Activated CD4-positive, alpha-beta T cell treated with anti-CD3 and anti-CD28 coated beads, Interleukin-2, amount 50 U/mL, for 24 hours (primary cell): ENCODE measurements at places on chromosomes 2 and 18.

DNA sequence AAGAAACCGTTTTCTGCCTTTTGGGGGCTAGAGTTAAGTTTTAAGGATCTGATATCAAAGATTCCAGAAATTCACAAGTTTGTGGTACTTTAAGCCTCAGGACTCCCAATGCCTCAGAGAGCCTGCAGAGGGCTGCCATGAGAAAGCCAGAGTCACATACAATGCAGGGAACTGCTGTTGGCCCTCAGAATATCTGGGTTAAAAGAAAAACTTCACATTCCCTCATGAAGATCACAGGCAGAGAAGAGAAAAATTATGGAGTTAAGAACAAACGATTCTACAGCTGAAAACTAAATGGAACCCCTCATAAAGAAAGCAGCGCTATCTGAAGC is 39.5 kb downstream of the HDAC4 start:
- no peak for DNase-seq

DNA sequence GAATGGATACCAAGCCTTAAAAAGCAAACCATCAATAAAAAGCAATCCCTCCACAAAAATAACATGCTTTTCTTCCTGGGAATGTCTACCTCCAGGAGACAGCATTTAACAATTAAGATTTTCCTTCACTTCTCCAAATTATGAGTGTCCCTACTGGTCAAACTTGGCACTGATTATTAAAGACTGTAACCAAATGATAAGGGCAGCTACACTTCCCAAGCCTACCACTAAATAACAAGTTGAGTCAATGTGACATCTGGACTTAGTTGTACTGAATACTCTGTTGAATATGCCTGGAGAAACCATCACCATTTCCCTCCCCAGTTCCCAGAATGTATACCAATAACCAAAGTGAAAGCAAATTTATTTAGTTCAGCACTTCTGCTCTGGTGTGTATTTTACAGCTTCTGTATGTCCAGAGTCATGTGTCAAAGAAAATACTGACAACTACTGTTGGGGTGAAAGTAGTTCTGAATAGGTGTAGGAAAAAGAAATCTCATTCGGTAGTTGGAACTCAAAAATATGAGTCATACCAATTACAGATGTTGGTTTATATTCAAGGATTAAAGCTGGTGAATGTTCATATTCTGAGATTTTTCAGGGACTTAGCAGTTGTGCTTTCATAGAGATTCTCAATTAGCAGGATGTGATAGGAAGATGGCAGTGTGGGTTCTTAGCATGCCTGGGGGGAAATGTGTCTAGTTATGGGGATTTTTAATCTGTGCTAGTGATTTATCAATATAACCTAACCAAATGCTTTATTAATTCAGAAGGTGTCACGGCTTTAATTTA is 1291.6 kb upstream of the GYPC start:
- no peak for DNase-seq

GRCh38 chr2:143582046-143582747 is 453.0 kb downstream of the ARHGAP15 start:
- no peak for DNase-seq

GRCh38 chr2:197324801-197325200 is 14.2 kb upstream of the ANKRD44 start:
- DNase-seq: no peak

DNA sequence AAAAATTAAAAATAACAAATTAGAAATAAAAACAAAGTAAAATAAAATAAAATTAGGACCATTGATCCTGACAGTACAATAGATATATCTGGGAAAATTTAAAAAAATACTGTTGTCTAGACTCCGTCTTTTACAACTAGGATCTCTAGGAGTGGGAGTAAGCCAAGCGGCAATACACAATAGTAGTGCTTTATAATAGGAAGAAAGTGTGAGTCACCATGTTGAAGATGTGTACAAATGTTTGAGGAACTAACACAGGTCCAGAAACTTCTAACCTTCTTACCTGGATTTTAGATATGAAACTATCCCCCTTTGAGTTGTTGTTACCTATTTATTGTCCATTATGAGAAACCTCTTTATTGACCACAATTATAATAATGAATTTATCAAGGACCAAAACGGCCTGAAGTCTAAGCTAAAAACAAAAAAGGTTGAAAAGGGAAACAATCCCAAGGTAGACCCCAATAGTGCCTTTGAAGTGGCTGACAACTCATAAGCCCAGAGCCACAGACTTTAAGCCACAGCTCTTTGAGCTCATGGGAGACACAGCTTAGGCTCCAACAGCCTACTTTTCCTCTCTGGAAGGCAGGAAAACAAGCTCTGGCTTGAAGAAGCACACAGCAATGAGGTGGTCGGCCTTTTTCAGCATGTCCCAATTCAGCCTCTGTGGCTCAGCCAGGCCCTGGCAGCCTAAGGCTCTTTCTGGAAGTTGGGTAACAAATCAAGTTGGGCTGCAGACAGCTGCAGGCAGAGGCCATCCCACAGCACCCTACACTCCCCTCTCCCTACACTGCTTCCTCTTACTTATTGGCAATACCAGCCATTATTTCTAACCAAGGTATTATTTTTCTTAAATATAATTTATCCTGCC is 62.9 kb downstream of the AQP4 start:
- no peak for DNase-seq

DNA sequence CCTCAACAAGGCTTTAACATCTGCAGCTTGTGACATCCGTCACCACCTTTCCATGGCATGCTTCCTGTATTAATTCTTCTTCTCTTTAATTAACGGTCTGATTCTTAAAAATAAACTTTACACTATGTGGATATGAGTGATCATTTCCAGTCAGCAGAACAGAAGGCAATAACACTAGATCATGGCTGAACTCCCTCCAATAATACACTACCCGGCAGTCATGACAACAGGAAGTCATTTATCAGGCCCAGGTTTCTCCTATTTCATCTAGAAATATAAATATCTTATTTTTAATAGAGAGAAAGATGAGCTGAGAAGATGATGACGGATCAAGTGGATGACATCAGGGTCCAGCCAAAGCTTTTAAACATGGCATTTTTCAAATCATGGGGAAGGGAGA is 792.2 kb downstream of the SLC4A3 start:
- DNase-seq: no peak

GRCh38 chr2:188050726-188051125 is 240.9 kb upstream of the GULP1 start:
- DNase-seq: no peak

- DNase-seq: no peak
Measured at GRCh38 chr2:179861027-179861415, 391 bp downstream of the ZNF385B start.

DNA sequence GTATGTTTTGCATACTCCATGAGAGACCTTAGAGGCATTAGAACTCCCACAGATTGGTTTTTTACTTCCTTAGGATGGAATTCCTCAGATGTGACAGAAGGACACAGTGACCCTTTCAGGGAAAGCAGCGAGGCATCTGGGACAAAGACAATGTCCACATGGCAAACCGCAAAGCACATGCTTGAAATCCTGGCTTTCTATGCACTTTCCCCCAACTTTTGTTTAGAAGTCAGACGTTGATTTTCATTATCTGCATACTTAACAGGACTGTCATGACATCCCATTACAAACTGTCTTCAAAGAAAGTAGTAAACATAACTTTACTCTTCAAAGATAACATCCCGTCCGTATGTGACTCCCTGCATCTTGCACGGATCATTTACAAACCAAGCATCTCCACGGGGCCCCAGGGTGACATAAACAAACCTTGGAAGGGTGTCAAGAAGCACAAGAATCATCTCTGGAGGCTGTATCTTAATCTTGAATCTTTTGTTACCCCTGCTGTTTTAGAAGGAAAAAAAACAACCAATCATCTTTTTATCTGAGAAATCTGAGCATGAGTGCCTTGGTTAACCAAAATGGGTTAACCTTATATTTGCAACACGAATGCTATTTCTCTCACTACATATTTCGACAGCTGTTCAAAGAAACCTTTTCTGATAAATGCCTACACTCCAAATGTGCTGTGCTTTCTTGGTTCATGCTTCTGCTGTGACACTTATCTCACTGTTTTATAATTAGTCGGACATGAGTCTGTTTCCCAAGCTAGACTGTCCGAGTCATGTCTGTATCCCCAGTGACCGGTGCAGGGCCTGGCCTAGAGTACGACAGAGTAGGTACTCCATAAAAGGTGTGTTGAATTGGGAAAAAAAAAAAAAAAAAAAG is 90.8 kb downstream of the CCBE1 start:
- no peak for DNase-seq

DNA sequence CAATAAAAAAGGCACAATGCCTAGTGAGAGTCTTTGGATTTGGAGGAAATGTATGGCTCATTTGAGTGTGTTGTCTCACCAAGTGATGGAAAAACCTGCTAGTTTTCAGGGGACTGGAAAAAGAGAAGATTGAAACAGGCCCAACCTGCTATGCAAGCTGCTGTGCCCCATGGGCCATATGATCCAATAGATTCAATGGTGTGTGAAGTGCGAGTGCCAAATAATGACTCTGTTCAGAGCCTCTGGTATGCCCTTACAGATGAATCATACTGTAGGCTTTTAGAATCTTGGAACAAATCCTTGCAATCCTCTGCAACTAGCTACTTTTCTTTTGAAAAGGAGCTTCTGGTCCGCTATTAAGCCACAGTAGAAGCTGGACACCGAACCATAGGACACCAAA is 529.8 kb upstream of the CNTNAP5 start:
- no peak for DNase-seq

- DNase-seq: no peak
Measured at GRCh38 chr2:3598197-3598910, 3.4 kb downstream of the COLEC11 start.

DNA sequence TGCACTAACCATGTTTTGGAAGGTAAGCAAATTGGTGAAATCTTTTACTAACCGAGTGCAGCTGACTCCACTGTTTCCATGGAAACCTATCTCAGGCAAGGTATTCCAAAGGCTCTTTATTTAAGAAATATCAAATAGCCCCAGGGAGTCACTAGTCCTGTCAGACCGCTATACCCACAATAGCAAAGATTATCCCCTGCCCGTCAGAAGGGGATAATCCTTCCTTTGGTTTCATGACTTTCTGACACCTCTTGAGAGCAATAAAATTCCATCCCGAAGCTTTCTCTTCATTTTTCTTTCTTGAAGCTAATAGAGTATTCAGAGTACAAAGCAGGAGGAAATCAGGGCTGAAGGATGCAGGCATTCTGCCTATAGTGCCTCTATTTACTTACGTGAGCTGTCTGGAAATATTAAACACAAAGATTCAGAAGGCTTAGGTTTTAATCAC is 34.7 kb upstream of the MAP2 start:
- DNase-seq: no peak

DNA sequence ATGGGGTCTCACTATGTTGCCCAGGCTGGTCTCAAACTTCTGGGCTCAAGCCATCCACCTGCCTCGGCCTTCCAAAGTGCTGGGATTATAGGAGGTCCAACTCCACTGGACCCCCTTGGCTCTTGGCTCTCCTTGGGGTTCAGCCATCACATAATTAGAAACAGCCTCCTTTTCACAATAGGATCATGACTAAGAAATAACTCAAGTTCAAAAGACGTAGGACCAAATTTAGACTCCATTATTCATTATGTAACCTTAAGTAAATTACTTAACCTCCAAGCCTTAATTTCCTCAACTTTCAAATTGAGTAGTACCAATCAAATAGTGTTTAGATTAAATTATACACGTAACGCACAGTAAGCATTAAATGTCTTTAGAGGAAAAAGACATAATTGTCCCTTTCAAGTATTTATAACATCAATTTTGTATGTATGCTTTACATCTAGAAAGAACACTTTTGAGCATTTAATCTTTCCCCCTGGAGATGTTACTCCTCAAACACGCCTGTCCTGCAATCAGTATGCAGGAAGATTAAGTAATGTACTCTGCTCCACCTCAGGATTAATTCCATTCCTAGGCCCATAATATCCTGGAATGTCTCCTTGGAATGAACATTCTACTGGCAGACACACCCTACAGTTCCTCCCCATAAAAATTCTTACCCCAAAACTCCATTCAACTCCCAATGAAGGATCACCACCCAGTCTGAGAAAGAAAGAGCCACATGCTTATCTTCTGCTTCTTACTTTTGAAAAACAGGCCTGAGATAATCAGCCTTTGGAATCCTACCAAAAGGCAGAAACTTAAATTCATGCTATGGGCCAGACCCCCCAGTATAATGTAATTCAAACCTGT is 49.1 kb downstream of the COBLL1 start:
- no peak for DNase-seq

DNA sequence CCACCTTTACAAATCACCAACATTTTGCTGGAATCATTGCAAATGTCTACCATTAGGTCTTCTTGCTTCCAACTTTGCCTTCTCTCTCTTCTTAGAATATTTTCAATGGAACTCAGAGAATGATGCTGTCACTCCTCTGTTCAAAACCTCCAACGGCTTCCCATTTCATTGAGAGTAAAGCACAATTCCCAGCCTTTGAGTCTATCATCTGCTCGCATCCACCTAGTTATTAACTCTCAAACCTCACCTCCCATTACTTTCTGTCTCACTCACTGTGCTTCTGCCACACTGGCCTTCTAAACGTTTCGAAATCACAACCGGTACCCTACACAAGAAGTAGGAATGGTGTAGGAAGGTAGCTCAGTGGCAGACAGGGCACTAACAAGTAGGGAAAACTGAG is 40.0 kb downstream of the ROCK2 start:
- no peak for DNase-seq
